Smooth muscle cell of the umbilical artery (primary cell): ENCODE measurements at places on chromosomes 4 and X. TPM values are rescaled to one million over a fixed set of nuclear protein-coding genes. Genes with fewer than 3 reads are reported as not detected.

AR gene
- total RNA-seq, result 0.89 and 2.1 TPM in 2 replicates

RTL5 gene
- 1.2 and 4.4 TPM in 2 replicates for total RNA-seq

SSX4B gene
- not detected in 2 replicates for total RNA-seq

TCEAL9 gene
- 105 and 140 TPM in 2 replicates for total RNA-seq

DSPP gene
- not detected in 2 replicates for total RNA-seq

SPANXA1 gene
- total RNA-seq, result not detected in 2 replicates

SATL1 gene
- not detected in 2 replicates for total RNA-seq

PI4K2B gene
- 18.7 and 32.7 TPM in 2 replicates for total RNA-seq

SLC16A2 gene
- total RNA-seq, result 13.1 and 14.3 TPM in 2 replicates

GLRB gene
- 15.0 and 17.8 TPM in 2 replicates for total RNA-seq

PNCK gene
- 0.59 and 0.92 TPM in 2 replicates for total RNA-seq

HERC3 gene
- total RNA-seq, result 15.4 and 18.4 TPM in 2 replicates

ARAP2 gene
- 1.2 and 3.1 TPM in 2 replicates for total RNA-seq

SSX2 gene
- total RNA-seq, result not detected in 2 replicates

ZFP92 gene
- total RNA-seq, result 0.83 and 1.5 TPM in 2 replicates

ASMT gene
- not detected in 2 replicates for total RNA-seq

CMC4 gene
- 9.0 and 13.4 TPM in 2 replicates for total RNA-seq

MCTS1 gene
- total RNA-seq, result 30.6 and 32.1 TPM in 2 replicates

F8A3 gene
- 0.78 and 2.1 TPM in 2 replicates for total RNA-seq
